ENCODE measurements at places on chromosomes 2 and 18.
A peak's percentile ranks its signal among the peaks of the same experiment; 100 is the strongest.

DNA sequence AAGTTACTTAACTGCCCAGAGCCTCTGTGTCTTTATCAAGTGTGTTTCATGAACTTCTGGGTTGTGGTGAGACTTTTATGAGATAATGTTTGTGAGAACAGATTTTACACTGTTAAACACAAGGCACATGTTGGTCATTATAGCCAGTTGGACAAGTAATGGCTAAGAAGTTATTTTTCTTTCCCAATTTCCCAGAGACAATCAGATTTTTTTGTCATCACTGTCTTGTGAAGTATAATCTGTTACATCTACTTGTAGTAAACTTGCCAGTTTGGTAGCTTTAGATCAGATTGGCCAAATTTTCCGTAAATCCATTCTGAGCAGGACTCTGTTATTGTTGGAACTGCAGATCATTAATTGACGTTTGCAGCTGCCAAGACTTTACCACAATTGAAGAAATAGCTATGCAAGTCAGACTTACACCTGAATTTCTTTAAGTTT, 838.8 kb downstream of the SLC4A3 start:
- no peak for DNase-seq

- no peak for DNase-seq
These were observed 8.1 kb downstream of the MARS2 start for GRCh38 chr2:197713271-197713670.

GRCh38 chr2:140998017-140998416, 1132.8 kb downstream of the LRP1B start:
- no peak for DNase-seq

GRCh38 chr2:212364112-212364985, 174.3 kb downstream of the ERBB4 start:
- DNase-seq, result no peak

- no peak for DNase-seq
These were observed 818.1 kb upstream of the SOX11 start for GRCh38 chr2:4873876-4874593.

GRCh38 chr18:61443081-61443725, 110.0 kb downstream of the CDH20 start:
- no peak for DNase-seq

GRCh38 chr2:201883606-201884369, 77.5 kb downstream of the CDK15 start:
- peak; percentile 86 for DNase-seq

GRCh38 chr18:14919666-14920065, 171.7 kb downstream of the ANKRD30B start:
- no peak for DNase-seq

GRCh38 chr2:127698553-127699355, 2.5 kb upstream of the SFT2D3 start:
- DNase-seq, result no peak

- no peak for DNase-seq
These were observed 14.7 kb downstream of the NIFK start for GRCh38 chr2:121721926-121722325.

Data from femur (tissue), 1 donor.